ENCODE measurements at places on chromosomes 2 and 18. TPM values are rescaled to one million over a fixed set of nuclear protein-coding genes. Genes with fewer than 3 reads are reported as not detected.

Gene BMP10
- total RNA-seq = not detected

Gene POU3F3
- 2.0 TPM for total RNA-seq

Gene DNAH7
- total RNA-seq = 2.0 TPM

Gene GNAL
- total RNA-seq = 4.2 TPM

Gene ACTR1B
- total RNA-seq = 80.3 TPM

Gene HAAO
- 25.3 TPM for total RNA-seq

Gene C2orf15
- 4.9 TPM for total RNA-seq

Gene SIX3
- 0.14 TPM for total RNA-seq
